ENCODE measurements at places on chromosomes 6 and 20.
A peak's percentile ranks its signal among the peaks of the same experiment; 100 is the strongest.

DNA sequence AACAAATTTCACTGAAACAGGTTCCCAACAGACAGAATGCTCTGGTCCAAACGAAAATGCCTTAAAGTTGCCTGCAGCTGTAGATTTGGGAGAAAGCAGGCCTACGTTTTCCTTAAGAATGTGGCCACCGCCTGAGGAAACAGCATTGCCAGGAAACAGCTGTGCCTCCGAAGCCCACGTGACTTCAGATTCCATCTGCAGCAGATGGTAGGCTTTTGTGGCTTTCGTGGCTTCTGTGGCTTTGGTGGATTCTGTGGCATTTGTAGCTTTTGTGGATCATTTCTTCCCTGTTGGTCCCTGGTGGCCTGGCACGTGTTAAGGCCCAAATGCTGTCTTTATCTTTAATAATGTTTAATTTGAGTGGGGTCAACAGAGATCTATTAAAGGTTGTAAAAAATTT, 222.9 kb downstream of the TTLL2 start:
- no peak for DNase-seq

DNA sequence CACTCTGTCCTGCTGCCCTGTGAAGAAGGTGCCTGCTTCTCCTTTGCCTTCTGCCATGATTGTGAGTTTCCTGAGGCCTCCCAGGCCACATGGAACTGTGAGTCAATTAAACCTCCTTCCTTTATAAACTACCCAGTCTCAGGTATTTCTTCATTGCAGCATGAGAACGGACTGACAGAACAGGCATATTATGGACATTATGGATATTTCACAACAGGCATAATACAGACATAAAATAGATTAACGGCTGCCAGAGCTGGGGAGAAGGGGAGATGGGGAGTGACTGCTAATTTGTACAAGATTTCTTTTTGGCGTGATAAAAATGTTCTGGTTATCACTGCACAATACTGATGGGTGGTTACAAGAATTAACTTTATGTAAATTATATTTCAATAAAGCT, 29.4 kb downstream of the TRPC4AP start:
- no peak for DNase-seq

DNA sequence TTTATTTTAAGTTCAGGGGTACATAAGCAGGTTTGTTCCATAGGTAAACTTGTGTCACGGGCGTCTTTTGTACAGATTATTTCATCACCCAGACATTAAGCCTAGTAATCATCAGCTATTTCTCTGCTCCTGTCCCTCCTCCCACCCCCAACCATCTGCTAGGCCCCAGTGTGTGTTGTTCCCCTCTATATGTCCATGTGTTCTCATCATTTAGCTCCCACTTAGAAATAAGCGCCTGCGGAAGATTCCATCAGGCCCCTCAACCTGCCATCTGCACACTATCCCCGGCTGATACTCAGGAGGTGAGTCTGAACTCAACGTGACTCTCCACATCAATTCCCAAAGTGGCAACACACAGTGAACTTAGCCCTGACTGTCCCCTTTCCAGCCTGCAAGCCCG, 228.0 kb upstream of the SYNDIG1 start:
- DNase-seq: no peak

DNA sequence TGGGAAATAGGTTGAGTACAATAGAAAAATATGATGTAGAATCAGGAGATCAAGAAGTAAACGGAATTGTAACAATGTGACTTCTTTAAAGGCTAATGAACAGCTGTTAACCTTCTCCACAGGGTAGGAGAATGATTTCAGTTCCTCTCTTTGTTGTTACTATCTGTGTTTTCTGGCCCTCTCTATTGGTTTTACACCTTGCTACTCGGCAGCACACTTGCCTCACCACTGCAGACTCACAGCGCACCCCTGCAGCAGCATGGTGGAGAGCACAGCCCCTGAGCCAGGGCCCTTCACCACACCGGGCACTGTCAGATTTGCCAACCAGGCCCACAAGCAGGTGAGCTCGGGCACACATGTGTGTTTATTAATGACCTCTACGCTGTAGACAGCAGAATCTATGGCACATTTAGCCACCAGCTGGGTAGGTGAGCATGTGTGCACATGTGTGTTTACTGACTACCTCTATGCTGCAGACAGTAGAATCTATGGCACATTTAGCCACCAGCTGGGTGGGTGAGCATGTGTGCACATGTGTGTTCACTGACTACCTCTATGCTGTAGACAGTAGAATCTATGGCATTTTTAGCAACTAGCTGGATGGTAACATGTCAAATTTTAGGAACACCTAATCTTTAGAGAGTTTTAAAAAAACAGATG, 16.8 kb downstream of the SFT2D1 start:
- DNase-seq: no peak

DNA sequence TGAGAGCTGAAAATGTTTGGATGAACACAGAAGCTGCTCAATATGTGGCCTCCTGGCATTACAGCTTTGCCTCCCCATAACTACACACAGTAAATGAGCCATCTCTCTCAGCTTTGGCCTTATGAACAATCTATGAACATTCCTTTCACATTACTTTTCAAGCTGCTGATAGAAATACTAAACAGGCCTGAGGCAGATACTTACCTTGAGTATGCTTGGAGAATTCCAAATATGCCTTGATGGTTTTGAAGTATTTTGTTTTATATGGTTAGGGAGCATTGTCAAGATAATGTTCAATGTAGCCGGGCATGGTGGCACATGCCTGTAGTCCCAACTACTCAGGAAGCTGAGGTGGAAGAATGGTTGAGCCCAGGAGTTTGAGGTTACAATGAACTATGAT, 104.5 kb downstream of the CD24 start:
- DNase-seq: peak; percentile 47

DNA sequence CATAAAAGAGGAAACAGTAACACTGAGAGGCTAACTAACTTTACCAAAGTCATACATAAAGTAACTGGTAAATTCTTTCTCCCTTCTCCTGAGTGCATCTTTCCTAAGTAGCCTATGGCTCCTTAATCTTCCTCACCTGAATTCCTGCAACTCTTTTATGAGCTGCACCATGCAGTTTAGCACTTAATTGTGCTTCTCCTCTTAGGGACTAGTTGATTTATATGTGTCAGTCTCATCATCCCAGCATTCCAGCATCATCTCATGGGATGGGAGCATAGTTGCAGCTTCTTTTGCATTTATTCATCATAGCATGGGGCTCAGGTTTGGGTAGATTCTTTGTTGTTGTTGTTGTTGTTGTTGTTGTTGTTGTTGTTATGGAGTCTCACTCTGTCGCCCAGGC, 3.5 kb upstream of the TSPYL1 start:
- no peak for DNase-seq

DNA sequence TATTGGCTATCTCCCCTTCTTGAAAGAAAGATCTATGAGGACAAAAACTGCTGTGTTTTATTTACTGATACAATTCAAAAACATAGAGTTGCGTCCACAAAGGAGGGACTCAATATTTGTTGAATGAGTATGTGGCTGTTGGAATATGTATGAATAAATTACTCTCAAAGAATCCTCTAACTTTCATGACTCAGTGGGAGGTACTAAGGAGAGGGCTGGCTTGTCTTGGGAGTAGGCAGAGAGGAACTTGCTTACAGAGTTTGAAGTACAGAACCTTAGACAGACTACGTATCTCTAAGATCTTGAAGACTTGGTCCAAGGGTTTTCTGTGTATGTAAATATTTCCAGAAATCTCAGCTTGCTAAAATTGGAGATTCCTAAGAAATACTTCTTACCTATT, 504.0 kb upstream of the PTCHD4 start:
- no peak for DNase-seq

DNA sequence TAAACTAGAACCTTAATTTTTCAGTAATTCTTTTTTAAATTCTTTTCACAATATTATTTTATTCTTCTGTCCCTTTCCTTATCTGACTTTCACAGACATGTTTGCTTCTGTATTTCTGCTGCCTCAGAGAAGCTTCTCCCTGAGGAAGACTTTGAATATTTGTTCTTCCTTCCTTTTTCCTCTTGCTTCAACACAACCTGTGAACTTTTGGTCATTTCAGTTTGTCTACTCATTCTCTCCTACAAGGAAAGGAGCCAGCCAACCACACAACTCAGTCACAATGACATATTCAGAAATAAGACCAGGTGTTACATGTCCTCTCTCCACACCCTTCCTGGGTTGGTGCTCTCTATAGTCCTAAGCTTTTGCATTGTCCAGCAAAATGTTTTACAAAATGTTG, 310.4 kb downstream of the TFAP2B start:
- DNase-seq: no peak

- DNase-seq: no peak
These were observed 437.8 kb downstream of the CDH26 start for GRCh38 chr20:60395991-60396390.

DNA sequence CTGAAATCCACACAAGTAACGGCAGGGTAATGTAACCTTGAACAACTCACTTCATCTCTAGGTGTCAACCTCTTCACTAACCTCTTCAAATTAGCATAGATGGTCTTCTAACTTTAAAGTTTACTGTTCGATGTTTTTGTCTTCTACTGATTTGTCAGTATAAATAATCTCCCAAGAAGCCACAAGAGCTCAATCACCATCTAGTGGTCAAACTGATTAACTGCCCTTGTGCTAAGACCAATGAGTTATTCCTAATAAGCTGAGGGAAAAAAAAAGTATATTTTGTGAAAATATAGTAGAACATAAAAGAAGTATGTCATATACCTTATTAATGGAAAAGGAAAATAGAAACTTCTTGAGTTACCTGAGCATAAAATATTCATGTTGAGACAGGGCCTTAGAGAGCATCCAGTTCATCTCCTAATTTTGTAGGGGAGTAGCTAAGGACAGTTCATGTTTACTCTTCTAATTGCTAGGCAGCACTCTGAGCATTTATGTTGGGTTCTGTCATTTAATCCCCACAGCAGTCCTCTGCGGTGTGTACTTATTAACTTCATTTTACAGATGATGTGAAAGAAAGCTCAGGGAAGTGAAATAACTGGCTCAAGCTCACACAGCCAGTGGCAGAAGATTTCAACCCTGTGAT, 317.1 kb downstream of the ESR1 start:
- DNase-seq: no peak

DNA sequence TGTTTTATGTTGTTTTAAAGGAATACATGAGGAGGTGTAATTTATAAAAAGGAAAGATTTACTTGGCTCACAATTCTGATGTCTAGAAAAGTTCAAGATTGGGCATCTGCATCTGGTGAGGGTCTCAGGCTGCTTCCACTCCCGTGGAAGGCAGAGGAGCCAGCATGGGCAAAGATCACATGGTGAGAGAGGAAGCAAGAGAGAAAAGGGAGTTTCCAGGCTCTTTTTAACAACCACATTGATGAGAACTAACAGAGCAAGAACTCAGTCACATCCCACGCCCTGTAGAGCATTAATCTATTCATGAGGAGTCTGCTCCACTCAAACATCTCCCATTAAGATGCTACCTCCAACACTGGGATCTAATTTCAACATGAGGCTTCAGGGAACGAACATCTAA, 1666.3 kb downstream of the HACE1 start:
- DNase-seq: no peak

DNA sequence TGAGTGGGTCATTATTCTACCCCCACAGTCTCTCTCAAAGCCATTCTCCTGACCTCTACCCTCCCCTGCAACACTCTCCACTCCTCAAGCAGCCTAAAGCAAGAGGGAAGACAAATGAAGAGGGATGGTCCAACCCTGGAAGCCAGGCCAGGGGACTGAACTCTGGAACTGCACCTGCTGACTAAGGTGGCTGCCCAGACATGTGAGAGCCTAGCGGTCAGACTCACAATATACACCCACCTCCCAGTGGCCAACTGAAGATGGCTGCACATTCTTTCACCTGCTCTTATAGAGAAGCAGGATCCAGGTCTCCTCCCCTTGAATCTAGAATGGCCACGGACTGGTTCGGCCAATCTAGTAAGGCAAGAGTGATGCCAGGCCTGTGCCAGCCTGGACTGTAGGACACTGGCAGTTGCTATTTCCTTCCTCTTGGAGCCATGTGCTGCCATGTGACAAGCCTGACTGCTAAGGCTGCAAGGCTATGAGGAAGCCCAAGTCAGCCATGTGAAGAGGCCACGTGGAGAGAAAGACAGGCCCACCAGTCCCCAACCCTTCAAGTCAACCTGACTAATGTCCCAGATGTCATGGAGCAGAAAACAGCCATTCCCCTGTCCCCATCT, 31.8 kb downstream of the ACSS1 start:
- DNase-seq: no peak

DNA sequence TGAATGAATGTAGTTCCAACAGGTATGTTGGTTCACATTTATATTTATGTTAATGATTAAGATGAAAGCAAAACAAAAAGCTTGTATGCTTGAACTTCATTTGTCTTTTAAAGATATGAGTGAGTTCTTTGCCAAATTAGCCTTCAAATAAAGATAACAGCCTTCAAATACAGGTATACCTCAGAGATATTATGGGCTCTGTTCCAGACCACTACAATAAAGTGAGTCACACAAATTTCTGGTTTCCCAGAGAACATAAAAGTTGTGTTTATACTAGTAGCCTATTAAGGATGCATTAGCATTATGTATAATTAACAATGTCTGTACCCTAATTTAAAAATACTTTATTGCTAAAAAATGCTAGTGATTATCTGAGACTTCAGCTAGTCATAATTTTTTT, 245.3 kb upstream of the MAN1A1 start:
- DNase-seq: peak; percentile 4

DNA sequence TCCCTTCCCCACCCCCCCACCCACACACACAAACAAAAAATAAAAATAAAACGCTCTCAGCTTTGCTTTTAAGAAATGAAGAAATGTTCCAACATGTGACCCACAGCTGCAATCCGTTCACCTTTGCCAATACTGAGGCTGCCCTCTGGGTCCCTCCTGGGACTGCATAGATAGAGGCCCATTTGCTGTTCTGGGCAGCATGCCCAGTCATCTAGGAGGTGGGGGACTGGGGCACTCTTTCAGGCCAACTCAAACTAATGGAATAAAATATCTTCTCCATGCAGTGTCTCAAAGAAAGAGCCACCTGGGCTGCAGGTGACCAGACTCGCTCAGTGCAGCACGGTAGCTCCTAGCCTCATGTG, 79.9 kb downstream of the SLC22A3 start:
- no peak for DNase-seq

DNA sequence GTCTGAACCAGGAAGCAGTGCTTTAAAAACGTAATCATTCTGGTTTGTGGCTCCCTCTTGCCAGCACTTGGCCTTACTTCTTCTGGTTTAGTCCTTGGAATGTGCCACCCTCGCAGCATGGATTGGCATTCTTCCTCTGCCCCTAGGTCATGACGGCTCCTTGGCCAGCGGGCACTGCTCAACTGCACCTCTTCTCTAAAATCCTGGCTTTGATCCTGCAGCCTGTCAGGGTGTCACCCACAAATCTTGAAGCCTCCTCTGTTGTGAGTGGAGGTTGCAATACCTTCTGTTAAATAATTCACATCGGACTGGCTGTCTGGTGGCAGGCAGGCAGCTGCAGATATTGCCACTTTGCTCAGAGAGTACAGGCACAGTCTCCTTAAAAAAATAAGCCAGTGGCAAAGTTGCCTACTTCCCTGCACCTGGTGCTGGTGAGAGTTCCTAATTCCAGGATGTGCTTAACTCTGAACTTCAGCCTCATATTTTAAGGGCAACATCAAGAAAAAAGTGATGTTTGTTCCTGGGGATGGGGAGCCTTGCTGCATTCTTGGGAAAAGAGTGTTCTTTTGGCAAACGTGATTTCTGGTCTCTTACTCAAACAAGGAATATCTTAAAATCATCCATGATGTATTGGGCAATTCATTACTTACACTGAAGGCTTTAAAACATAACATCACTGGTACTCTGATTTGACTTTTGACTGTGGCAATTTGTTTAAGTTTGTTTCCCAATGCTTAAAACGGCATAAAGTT, 179.8 kb downstream of the FOXA2 start:
- no peak for DNase-seq

GRCh38 chr6:87658516-87658915, 43.5 kb downstream of the AKIRIN2 start:
- no peak for DNase-seq

All from Calu3 (cell line).